ENCODE measurements at places on chromosomes 2 and 18.

DNA sequence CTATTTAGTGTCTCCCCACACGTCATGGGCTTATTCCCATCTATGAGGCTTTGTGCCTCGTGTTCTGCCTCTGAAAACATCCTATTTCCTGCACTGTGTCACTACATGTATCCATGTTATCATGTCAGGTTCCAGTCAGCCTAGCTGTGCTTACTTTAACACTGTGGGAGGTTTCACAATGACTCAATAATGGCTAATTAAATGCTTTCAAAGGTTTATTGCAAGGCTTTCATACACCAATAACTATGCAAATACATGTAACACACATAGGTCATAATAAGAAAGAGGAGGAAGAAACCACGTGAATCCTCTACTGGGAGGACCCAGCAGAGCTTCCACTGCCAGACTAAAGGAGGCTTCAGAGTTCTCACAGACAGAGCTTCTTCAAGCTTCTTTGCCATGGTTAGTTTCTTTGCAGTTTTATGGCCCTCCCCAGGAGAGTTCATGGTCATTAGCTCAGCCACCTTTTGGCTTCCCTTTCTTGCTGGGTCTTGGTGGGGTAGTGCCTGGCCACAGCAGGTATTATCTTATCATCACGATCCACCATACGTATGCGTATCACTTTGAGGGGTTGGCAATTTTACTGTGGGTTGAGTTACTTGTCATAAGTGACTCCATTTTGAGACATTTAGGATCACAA lies 5.1 kb upstream of the COLEC12 start:
- no peak for DNase-seq

- no peak for DNase-seq
These were observed at the start of gene SP5 for GRCh38 chr2:170715062-170715931. Gene SP5, plus strand, starts transcription at chr2:170715337. Its CDS starts 176 bp downstream, at chr2:170715513.

GRCh38 chr18:32909798-32910561 lies 137.2 kb upstream of the KLHL14 start:
- no peak for DNase-seq

DNA sequence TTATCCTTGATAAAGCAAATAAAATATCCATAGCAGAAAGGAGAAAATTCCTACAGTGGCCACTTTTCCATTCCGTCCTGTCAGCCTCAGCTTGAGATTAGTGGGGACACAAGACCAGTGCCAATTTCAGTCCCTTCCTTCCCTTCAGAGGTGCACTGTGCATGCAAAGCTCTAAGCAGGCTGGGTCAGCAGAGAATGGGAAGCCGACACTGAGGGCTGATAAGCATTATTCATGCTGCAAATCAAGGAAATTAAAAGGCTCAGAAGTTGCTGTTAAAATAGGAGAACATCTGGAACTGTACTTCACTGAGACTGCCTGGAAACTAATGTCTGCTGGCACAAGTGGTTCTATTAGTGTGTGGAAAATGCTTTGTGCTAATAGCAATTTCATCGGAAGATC lies 534.3 kb downstream of the ADCYAP1 start:
- DNase-seq: no peak

DNA sequence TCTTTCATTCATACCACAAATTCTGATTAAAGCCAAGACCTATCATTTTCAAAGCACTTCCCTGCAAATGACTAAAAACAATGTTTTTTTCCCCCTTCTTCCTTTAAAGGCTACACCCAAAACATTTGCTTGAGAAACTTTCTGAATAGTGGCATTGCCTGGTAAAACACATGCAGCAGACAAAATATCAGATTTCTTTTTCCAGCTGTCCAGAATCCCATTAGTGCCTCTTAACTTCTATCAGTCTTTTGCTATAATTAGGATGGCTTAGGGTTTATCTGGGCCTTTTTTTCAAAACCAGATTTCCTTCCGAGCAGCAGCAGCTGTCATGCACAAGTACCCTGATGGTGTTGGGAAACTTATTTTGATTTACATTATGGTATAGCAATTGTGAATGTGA lies 50.6 kb downstream of the ALPK2 start:
- peak; percentile 42 for DNase-seq

- no peak for DNase-seq
These were observed 36.5 kb upstream of the PTPN4 start for GRCh38 chr2:119723186-119723585.

- peak; percentile 34 for DNase-seq
These were observed 269.8 kb upstream of the MMADHC start for GRCh38 chr2:149857344-149857743.

DNA sequence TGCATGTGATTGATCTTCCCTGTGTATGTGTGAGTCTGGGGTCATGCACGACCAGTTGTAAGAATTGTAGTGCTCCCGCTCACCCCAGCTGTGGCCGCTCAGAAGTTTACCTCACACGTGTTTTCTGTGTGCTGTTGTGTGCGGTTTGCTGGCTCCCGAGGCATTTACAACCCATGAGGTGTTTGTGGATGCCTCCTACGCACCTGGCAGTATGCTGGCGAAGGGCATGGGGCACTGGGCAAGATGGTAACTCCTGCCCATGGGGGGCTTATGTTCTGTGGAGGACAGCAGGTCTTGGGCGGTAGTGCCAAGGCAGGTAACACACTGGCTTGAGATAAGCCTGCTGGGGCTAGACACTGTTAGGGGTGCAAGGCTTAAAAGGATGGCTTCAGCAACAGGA lies 102.6 kb upstream of the HS6ST1 start:
- DNase-seq: no peak

DNA sequence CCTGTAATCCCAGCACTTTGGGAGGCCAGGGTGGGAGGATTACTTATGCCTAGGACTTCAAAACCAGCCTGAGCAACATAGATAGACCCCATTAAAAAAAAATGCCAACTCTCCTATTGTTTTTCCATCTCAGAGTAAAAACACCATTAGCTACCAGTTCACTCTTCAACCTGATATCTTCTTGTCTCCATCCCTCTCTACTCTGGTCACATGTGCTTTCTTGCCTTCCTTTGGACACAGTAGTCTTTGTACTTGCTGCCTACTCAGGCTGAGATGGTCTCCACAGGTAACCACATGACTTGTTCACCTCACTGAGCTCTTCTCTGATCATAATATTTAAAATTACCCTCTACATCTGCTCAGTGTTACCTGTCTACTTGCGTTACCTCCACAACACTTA lies 5.0 kb downstream of the MALT1 start:
- no peak for DNase-seq

DNA sequence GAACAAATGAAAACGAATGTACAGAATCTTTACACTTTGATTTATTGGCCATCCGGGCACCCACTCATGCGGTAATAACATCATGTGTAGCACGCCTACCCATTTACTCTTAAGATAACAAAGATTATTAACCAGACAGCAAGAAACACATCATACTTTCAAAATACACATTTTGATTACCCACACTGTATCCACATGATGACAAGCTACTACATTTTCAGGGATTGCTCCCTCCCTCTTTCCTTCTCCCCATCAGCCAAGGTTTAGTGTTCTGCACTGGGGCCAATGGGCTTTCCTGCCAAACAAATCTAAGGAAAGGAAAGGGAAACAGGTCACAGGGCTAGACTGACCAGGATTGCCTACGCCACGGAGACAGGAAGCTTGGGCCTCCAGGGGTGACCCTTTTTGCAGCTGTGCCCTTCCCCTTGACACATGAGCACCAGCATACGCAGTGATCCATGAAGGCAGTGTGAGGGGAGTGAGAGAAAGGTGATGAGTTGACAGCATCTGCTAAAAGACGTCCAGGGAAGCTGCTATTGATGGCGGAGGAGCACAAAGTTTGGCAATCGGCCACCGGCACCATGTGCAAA lies 76.5 kb downstream of the ZNF521 start:
- DNase-seq: no peak

DNA sequence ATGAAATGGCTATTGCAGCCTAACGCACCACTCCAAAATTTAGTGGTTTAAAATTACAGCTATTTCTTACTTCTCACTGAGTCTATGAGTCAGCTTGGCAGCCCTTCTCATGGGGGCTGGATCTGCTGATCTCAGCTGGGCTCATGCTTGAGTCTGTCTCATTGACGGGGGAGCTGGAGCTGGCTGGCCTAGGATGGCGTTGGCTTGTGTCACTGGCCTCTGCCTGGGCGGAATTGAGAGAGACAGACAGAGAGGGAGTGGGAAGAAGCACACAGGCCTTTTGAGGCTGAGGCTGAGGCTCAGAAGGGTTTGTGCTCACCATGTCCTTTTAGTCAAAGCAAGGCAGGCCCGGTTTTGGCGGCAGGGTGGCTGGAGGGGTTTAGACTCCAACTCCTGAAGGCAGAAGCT lies 412.1 kb upstream of the MYT1L start:
- DNase-seq: peak; percentile 1

GRCh38 chr2:74498500-74499266 lies 720 bp downstream of the LBX2 start:
- no peak for DNase-seq

GRCh38 chr2:38509314-38509946 lies 93.3 kb downstream of the HNRNPLL start:
- DNase-seq: peak; percentile 64

DNA sequence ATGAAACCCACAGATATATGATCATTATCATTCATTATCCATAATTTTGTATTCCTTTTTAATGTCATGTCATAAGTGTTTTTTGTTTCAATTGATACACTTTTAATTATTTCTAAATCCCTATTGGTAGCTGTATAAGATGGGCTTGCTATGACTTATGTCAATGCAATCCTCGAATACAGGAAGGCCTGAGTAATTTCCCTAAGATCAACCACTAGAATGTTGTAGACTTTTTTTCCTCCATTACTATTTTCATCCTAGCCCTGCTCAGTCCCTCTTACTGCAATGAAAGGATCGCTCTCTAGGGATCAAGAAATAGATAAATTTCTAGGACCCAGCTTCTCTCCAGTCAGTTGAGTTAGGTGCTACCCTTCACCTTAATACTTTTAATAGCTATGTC lies 186.3 kb downstream of the KCNE4 start:
- peak; percentile 16 for DNase-seq

- DNase-seq: no peak
These were observed 55.9 kb downstream of the PLA2R1 start for GRCh38 chr2:160006475-160006874.

GRCh38 chr2:48677450-48677849 lies 59.8 kb downstream of the GTF2A1L start:
- no peak for DNase-seq

DNA sequence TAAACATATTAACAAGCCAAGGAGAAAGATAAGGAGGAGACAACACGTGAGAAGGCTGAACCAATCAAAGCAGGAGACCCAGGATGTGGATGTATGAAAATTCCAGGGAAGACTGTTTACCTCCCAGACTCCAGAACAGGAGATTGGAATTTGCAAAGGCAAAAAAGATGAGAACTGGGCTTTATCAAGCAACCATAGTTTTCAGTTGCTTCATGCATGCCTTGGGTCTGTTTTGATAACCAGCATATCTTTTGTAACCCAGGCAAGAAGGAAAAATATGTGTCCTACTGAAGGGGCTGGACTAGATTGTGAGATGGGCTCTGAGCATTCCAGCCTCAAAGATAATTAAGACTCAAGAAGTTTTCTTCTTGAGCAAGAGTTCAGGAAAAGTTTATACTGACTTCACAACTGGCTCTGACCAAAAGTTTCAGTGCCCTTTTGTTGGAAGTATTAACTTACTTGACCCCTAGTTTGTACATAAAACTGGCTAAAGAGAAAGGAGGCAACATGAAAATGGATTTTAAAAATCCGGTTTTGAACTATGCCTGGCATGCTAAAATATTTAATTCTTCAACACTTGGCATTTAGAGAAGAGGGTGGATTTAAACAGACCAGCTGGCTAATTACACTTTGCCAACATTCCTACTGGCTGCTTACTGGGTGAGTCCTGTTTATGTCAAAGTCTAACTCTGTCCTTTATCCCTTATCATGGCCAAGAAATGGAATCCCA lies 79.3 kb upstream of the CD28 start:
- DNase-seq: peak; percentile 97

GRCh38 chr2:219475278-219475677 lies 23.4 kb upstream of the GMPPA start:
- DNase-seq: no peak

DNA sequence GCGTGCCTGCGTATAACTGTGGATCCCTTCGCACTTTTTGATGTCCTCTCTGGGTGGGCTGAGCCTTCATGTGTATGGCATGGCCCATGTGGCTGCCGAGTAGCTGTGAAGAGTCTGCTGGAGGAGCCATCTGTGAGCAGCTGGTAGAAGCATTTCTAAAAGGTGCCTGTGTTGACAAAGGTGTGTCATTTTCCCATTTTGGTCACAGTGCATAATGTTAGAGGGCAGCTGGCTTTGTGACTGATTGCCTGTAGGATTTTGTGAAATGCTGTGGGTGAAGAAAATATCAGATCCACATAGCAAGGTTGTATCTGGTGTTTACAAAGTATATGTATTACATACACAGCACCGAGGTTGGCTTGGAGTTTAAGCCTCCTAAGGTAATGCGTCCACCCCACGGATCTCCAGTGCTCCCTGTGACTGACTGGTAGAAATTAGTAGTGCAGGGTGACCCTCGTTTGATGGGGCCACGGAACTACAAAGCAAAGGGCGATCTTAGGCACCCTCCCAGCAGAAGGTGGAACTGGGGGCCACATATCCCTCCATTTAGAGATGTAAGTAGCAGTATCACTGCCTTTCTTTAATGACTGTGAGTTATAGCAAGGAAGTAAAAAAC lies 16.5 kb downstream of the GATA6 start:
- DNase-seq: no peak

DNA sequence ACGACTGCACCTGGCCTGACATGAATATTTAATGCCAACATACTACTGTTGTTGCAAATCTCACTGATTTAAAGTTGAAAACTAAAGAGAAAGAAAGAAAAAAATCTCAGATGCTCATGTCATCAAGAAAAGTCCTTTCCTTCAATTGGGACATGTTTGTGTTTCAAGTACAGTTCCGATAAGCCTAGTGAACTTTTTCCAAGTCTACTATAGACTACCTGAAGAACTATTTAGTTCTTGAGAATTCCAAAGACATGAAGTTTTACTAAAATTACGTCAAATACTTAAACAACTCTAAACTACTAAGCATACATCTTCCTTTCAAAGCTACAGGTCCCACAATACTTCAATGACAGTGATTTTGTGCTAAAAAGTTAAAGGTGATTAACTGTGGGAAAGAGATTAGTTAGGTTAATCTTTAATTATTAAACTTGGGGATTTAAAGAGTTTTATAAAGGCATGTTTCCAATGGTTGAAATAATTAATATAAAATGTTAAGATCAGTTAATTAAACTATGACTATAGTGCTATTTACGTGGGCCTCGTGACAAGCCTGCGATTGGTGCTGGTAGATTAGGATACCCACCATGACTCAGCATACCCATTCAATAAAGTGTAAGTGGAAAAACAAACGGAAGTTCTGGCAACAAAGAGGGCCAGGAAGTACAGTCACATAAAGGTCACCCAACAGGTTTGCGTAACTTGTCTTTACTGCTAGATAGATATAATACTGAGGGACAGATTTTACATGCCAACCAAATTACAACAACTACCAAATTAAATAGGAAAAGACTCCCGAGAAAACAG lies 55.5 kb downstream of the SEPTIN10 start:
- DNase-seq: peak; percentile 73

Data from AG10803 (cell line).